T follicular helper cell (primary cell): ENCODE measurements at places on chromosomes 6 and 20.

GRCh38 chr6:122412001-122412400 lies 12.5 kb downstream of the HSF2 start:
- DNase-seq, result no peak

- DNase-seq, result peak; percentile 43
Observed at GRCh38 chr20:63519668-63520503, 679 bp upstream of the PPDPF start.

GRCh38 chr6:123895806-123896205 lies 92.1 kb downstream of the NKAIN2 start:
- DNase-seq, result no peak

- no peak for DNase-seq
Observed at GRCh38 chr6:142296975-142297604, 4.7 kb upstream of the ADGRG6 start.

DNA sequence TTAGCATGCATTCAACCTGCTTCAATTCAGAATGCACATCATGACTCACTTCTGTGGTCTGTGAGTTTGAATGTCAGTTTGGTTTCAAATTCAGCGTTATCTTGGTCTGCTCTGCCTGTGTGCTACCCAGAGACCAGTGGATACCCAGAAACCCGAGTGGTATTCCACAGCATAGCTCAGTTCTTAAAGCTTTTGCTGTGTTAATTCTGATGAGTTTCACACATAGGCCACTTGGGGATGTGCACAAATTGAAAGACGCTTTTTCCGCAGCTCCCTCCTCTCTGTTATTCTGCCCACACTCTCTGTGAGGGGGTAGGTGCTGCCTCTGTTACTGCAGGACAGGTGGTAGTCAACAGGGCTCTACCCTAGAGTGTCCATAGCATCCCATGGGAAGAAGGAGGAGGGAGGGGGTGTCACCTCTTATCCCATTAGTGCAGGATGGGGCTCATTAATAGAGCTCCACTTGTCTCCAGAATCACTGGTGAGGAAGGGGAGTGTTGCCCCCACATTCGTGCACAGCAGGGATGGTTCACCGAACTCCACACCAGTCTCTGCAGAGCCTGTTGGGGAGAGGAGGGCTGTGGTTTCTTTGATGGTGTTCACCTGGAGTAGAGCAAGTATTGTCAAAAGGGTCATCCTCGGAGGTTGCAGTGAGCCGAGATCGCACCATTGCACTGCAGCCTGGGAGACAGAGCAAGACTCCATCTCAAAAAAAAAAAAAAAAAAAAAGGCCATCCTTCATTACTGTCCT lies 29.2 kb upstream of the SDCBP2 start:
- no peak for DNase-seq

- no peak for DNase-seq
Observed at GRCh38 chr6:56660381-56660730, 17.7 kb upstream of the DST start.

GRCh38 chr6:23559587-23560343 lies 566.2 kb upstream of the NRSN1 start:
- DNase-seq, result no peak

GRCh38 chr20:54661880-54662465 lies 186.6 kb downstream of the DOK5 start:
- DNase-seq, result no peak

GRCh38 chr6:37280162-37280887 lies 22.4 kb upstream of the TMEM217 start:
- no peak for DNase-seq

DNA sequence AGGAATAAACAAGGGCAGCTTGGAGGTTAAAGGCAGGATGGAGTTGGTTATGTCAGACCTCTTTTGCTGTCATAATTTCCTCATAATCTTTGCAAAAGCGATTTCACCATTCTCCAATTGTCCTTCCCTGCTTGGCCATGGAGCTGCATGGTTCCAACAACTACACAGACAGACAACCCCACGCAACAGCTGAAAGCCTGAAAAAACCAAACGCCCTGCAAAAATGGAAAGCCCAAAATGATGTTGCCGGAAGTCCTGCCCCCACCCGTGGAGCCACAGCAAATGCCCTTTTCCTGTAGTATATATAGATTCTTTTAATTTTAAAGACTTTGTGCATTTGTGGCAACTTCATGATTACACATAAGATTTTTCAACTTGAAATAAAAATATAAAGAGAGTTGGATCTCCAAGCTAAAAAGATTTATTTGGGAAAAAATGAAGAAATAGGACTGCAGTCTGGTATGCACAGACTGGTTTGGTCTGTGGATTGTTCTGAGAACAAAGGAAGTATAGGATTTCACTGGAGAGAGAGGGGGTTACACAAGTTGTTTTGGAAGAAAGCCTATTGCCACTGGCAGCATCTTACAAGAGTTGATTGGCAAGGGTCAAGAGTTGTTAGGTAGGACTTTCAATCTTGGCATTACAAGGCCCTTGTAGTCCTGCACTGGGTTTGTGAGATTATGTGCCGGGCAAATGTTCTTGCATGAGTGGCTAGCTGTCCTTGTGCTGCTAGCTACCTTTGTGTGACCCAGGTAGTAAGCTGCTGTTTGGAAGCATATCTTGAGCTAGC lies 190.0 kb downstream of the C6orf118 start:
- DNase-seq, result no peak

GRCh38 chr20:46157625-46158024 lies 39.5 kb downstream of the CD40 start:
- no peak for DNase-seq

- DNase-seq, result no peak
Observed at GRCh38 chr20:32191422-32191821, 16.1 kb downstream of the PLAGL2 start.

GRCh38 chr6:16204653-16205376 lies 33.6 kb upstream of the GMPR start:
- no peak for DNase-seq

DNA sequence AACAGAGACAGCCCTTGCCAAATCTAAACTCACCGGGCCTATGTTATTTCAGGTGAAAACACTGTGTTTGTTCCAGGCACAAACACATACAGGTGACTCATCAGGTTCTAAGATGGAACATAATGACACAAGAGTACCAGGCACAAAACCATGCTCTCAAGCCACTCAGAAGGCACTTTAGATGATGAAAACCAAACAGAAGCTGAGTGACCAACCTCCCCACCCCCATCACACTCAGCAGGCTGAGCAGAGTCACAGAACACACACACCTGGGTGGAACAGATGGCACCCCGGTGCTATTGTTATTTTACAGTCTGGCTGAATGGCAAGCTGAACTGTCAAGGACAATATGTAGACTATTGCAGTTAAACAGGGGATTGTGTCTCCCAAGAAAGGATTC lies 20.6 kb upstream of the NKX2-2 start:
- DNase-seq, result no peak

- DNase-seq, result no peak
Observed at GRCh38 chr6:159892053-159892452, 1.3 kb downstream of the MAS1 start.

DNA sequence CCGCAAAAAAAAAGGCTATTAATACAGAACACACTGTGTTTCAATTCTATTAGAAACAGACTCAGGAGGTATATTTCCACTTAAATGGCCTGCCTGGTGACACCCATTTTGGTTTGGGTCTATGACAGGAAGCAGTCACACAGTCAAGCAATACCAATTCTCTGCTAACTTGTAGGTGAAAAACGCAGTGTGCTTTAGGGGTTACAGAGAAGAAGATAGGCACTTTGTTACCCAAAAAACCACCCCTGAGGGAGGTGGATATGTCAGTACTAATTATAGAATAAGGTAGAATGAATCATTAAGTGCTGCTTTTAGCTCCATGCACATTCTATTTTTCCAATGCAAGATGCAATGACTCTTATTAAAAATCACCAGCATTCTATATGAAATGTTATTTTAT lies 53.8 kb downstream of the DNAAF9 start:
- no peak for DNase-seq

- no peak for DNase-seq
Observed at GRCh38 chr6:45488889-45489288, 111.2 kb upstream of the SUPT3H start.

DNA sequence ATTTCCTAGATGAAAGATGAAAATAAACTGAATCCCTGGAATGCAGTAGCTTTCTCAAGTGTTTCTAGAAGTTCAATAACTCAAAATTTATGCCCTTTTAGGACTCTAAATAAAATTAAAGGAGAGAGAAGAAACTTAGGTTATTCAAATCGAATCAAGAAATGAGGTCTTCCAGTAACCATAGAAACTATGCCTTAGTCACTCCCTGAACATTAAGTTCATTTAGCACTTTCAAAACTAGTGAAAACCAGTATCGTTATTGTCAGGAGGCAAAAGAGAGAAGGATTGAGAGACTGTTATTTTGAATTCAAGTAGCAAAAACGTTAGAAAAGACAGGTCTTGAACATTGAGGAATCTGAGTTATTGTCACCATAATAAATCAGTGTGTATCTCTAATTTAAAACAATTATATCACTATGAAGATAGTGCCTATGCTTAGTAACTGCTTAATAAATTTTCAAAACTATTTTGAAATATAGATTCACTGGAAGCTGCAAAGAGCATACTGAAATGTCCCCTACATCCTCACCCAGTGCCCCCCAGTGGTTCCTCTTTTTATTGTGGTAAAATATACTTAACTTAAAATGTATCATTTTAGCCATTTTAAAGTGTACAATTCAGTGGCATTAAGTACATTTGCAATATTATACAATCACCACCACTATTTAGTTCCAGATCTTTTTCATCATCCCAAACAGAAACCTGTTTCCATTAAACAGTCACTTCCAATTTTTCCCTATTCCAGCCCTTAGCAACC lies 4.6 kb downstream of the RPP21 start:
- DNase-seq, result no peak

DNA sequence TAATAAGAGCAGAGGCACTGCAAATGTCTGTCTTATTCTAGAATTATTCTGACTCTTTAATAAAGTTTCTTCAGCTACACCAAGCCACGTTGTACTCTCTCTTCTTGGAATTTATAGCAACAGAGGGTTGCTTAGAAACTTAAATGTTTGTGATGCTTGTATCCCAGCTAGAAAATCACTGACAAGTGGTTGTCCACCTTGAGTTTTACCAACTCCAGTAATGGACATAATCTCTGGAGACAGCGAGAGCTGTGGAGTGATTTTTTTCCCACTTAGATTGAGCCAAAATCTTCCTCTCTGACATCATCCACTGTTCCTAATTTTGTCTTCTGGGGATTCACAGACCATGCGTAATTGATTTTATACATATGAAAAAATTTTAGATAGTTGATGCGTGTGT lies 8.0 kb downstream of the ECT2L start:
- no peak for DNase-seq

DNA sequence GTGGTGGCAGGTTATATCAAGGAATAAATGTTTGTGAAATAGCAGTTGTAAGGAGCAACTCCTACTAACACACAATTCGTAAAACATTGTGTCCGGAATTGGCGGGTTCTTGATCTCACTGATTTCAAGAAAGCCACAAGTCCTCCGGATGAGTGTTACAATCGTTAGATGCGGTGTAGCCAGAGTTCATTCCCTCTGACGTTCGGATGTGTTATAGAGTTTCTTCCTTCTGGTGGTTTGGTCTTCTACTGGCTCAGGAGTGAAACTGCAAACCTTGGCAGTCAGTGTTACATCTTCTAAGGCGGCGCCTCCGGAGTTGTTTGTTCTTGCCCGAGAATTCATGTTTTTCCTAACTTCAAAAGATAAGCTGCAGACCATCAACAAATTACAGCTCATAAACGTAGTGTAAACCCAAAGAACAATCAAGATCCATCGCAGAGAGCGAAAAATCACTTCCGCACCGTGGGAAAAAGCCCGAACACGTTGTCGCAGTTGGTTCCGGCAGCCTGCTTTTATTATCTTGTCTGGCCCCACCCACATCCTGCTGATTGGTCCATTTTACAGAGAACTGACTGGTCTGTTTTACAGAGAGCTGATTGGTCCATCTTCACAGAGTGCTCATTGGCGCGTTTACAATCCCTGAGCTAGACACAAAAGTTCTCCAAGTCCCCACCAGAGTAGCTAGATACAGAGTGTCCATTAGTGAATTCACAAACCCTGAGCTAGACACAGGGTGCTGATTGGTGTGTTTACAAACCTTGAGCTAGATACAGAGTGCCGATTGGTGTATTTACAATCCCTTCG lies 58.2 kb downstream of the TRIM27 start:
- DNase-seq, result peak; percentile 48

- DNase-seq, result no peak
Observed at GRCh38 chr6:45610832-45611231, 233.1 kb upstream of the SUPT3H start.

DNA sequence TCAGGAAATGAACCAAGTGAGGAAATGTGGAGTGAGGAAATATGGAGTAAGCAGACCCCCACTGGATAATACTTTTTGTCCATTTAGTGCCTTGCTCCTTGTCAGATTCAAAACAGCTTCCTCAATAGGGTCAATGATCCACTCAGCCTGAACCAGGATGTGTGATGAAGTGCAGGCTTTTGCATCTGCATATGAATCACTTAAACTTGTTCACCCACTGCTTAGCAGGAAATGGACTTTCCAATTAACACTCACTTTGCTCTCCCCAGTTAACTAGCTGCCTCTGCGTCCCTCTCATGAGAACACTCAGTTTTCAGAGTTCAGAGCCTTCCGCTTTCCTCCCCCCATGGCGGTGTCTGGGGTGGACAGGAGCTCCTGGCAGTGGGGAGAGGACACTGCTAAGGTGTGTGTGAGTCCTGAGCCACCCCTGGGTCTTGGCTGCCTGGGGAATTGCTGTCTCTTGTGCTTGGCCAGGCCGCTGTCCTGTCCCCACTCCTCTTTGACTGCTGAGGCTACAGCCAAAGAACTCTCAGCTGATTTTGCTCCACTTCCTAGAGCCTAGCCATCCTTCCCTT lies 621.8 kb downstream of the CDH26 start:
- no peak for DNase-seq

DNA sequence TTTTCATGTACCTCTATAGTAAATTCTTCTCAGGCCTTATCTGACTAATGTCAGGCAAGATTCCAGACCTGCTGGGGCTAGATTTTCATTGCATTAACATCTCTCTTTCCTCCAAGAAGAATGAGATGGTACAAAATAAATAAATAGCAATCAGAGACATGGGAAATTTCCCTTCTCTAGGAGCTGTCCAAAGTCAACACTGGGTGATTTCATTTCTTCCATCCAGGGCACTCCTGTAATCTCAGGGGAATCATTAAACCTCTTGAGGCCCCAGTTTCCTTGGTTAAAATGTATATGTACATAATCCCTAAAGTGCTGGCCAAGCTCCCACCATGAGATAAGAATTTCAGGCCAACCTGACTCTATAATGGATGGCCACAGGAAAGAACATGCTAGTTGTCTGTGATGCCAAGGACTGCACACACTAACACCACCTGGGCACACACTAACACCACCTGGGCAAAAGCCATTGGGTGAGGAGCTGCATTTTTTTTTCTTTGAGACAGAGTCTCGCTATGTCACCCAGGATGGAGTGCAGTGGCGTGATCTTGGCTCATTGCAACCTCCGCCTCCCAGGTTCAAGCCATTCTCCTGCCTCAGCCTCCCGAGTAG lies 912 bp downstream of the IL17F start:
- no peak for DNase-seq

- no peak for DNase-seq
Observed at GRCh38 chr6:91994787-91995186, 1407.9 kb upstream of the MAP3K7 start.
